ENCODE measurements at places on chromosomes 7 and 10. TPM values are rescaled to one million over a fixed set of nuclear protein-coding genes. Genes with fewer than 3 reads are reported as not detected.

The ANKRD26 gene
- 15.8 TPM for total RNA-seq

The UNC5B gene
- 13.0 TPM for total RNA-seq

DNA sequence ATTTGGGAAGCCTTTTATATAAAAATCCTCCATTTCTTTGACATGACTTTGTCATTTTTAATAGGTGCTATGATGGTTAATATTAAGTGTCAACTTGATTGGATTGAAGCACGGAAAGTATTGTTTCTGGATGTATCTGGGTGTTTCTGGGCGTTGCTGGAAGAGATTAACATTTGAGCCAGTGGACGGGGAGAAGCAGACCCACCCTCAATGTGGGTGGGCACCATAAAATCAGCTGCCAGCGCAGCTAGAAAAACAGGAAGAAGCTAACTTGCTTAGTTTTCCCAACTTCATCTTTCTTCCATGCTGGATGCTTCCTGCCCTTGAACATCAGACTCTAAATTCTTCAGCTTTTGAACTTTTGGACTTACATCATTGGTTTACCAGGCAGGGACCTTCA, 1003.0 kb downstream of the SORCS3 start:
- no peaks in the 10 kb centered on the region for H3K36me3 ChIP-seq
- no peak overlapping the region for H3K4me3 ChIP-seq
- no peak overlapping the region for H3K27ac ChIP-seq
- no peaks in the 10 kb centered on the region for H3K27me3 ChIP-seq
- H3K4me1 ChIP-seq: no peaks in the 10 kb centered on the region

The TMEM270 gene
- not detected for total RNA-seq

The CALHM3 gene
- total RNA-seq: not detected

DNA sequence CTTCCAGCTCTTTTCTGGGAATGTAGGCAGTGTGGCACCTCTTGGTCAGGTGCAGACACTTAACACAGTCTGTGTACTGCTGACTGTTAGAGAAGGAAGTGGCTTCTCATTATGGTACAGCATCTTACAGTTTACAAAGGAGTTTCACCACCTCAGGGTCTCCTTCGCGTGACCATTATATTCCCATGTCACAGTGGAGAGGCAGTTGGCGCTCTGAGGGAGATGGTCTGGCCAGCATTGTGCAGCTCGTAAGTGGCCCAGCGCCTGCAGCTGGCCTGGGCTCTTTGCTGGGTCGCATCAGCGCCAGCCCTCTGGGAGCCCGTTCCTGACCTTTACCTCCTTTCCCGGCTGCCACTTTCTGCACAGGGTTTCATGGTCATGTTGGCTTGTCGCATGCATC, 15.4 kb downstream of the TSPAN15 start:
- no peaks in the 10 kb centered on the region for H3K4me1 ChIP-seq
- H3K36me3 ChIP-seq: no peaks in the 10 kb centered on the region
- no peak overlapping the region for H3K27ac ChIP-seq
- no peaks in the 10 kb centered on the region for H3K27me3 ChIP-seq

- no peak overlapping the region for H3K27ac ChIP-seq
- DNase-seq: no peak
- no peaks in the 10 kb centered on the region for H3K27me3 ChIP-seq
- H3K4me1 ChIP-seq: no peaks in the 10 kb centered on the region
- no peak overlapping the region for H3K4me3 ChIP-seq
Measured at GRCh38 chr10:73017955-73018480, 63.4 kb upstream of the PLA2G12B start.

The SPAM1 gene
- total RNA-seq: not detected

DNA sequence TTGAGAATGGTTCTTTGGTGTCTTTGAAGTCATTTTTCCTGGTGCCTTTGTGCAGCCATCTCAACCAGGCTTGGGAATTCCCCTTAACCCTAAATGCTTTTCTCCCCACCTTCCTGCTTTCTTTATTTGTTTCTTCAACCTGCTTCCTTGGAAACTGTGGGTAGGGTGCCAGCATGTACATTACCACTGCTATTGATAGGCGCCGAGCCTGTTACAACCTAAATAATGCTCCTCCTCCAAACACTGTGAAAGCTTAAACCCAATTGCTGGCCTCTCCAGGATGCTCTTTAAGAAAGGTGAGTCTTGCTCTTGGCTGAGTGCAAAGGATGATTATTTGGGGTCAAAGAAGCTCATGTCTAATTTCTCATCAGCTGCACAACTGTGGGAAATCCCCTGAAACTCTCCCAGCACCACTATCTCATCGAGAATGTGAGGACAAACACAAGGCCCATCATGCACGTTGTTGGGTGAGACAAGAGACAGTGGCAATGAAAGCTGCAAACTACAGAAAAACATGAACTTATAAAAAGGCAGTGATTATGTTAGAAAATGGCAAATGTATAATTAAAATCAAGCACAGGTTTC, 285.5 kb upstream of the IGFBP3 start:
- H3K4me1 ChIP-seq: no peaks in the 10 kb centered on the region
- no peak overlapping the region for H3K4me3 ChIP-seq
- no peaks in the 10 kb centered on the region for H3K27me3 ChIP-seq
- no peak for DNase-seq

GRCh38 chr7:76060842-76061241, 12.9 kb downstream of the MDH2 start:
- no peak overlapping the region for H3K27ac ChIP-seq
- H3K4me3 ChIP-seq: no peak overlapping the region
- H3K4me1 ChIP-seq: no peaks in the 10 kb centered on the region
- no peaks in the 10 kb centered on the region for H3K27me3 ChIP-seq
- H3K36me3 ChIP-seq: peaks cover 9% of the 10 kb centered on the region
- DNase-seq: no peak

The EBF3 gene
- total RNA-seq: 8.4 TPM

DNA sequence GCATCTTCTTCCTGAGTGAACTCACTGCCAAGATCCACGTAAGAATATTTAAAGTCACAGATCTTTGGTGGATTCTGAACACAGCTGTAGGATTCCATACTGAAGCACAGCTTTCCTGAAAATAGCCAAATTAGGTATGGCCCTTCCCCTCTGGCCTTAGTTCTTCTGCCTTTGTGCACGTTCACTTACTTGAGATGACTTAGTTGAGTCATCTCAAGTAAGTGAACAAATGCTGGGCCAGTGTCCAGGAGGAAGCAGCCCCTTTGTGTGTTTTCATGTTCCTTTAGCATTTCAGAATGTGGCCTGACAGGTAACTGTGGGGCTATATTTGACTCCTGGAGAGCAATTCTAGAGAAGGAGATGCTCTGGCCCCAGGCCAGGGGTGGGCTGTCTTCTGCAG, 51.5 kb downstream of the CCNY start:
- H3K27me3 ChIP-seq: no peaks in the 10 kb centered on the region
- H3K4me3 ChIP-seq: no peak overlapping the region
- DNase-seq: no peak
- H3K27ac ChIP-seq: no peak overlapping the region
- H3K4me1 ChIP-seq: peaks cover 1% of the 10 kb centered on the region

- DNase-seq: no peak
- no peaks in the 10 kb centered on the region for H3K4me1 ChIP-seq
- no peaks in the 10 kb centered on the region for H3K36me3 ChIP-seq
- no peak overlapping the region for H3K4me3 ChIP-seq
- no peaks in the 10 kb centered on the region for H3K27me3 ChIP-seq
- H3K27ac ChIP-seq: no peak overlapping the region
Measured at GRCh38 chr7:30671793-30672465, 10.3 kb downstream of the CRHR2 start.

DNA sequence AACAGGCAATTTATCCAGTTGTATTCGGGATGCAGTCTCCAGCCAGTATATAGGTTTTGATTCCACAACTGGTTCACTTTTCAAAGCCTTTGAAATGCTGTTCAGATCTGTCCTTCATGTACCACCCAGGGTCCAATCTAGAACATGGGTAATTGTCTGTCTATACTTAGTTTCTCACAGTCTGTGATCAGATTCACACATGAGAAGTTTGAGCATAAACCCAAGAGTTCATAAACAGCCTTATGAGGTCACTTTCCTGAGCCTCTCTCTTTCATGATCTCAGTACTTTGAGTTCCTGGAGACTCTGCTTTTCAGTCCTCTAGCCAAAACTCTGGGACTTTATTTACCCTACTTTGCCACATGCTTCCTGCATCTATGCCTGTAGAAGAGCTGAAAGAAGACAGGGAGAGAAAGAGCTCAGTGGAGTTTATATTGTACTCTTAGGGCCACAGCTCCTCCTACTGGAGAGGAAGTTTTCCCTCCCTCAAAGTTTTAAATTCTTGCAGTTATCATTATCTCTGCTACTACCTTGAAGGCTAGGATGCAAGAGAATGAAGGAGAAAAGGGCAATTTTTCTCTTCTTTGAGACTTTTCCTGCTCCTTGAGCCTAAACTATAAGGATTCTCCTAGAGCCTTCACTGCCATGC, 172.0 kb downstream of the ZEB1 start:
- H3K27ac ChIP-seq: no peak overlapping the region
- H3K36me3 ChIP-seq: no peaks in the 10 kb centered on the region
- no peak for DNase-seq
- H3K27me3 ChIP-seq: no peaks in the 10 kb centered on the region

DNA sequence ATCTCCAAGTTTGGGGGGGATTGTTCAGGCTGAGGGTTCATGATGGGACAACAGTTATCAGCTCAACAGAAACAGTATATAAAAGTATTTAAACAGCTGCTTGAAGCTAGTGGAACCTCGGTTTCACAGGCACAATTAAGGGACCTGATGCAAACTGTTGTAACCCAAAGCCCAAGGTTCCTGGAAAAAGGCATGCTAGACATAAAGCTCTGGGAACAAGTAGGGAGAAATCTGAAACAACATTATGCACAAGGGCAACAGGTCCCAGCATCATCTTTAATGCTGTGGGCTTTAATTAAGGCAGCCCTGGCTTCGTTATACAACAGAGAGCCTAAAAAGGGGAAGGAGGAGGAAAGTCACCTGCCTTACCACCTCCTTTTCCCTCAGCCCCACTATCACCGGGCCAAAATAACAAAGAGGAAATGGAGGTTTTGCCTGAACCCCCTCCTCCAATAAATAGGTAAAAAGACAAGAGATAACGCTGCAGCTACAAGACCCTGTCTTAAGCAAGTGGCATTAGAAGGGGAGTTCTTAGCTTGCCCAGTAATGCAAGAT, 83.2 kb upstream of the GPR22 start:
- DNase-seq: no peak
- H3K4me3 ChIP-seq: no peak overlapping the region
- H3K4me1 ChIP-seq: no peaks in the 10 kb centered on the region
- peak overlapping the region; percentile 92 for H3K27ac ChIP-seq

DNA sequence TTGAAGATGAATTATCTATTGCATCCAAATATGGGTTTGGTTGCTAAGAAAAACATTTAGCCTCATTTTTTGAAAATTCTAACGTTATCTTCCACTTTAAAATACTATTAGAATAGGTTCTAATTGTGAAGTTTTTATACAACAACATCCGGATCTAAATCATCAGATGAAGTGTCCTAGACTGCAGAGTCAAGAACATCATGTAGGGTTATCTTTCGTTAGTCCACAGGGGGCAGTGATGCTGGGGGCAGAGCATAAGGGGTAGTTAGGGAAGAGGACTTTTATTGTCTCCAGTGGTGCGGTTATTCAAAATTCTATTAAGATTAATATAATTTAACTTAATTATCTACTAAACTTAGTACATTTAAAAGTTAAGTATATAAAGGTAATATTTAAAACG, 990.6 kb upstream of the PHF14 start:
- H3K36me3 ChIP-seq: no peaks in the 10 kb centered on the region
- no peaks in the 10 kb centered on the region for H3K27me3 ChIP-seq
- no peak for DNase-seq

GRCh38 chr10:106278383-106278782, 886.1 kb downstream of the SORCS1 start:
- H3K4me3 ChIP-seq: no peak overlapping the region
- no peak overlapping the region for H3K27ac ChIP-seq
- no peak for DNase-seq
- H3K4me1 ChIP-seq: no peaks in the 10 kb centered on the region
- no peaks in the 10 kb centered on the region for H3K27me3 ChIP-seq

- no peak overlapping the region for H3K4me3 ChIP-seq
- DNase-seq: no peak
- no peaks in the 10 kb centered on the region for H3K27me3 ChIP-seq
- H3K4me1 ChIP-seq: no peaks in the 10 kb centered on the region
- H3K36me3 ChIP-seq: no peaks in the 10 kb centered on the region
Measured at GRCh38 chr10:37434091-37434490, 308.7 kb downstream of the ANKRD30A start.

The HYAL4 gene
- not detected for total RNA-seq

The CYP3A7 gene
- total RNA-seq: not detected

- no peak for DNase-seq
- no peak overlapping the region for H3K4me3 ChIP-seq
- no peaks in the 10 kb centered on the region for H3K36me3 ChIP-seq
- H3K27ac ChIP-seq: no peak overlapping the region
- H3K27me3 ChIP-seq: no peaks in the 10 kb centered on the region
Measured at GRCh38 chr7:137791930-137792329, 54.8 kb downstream of the DGKI start.

DNA sequence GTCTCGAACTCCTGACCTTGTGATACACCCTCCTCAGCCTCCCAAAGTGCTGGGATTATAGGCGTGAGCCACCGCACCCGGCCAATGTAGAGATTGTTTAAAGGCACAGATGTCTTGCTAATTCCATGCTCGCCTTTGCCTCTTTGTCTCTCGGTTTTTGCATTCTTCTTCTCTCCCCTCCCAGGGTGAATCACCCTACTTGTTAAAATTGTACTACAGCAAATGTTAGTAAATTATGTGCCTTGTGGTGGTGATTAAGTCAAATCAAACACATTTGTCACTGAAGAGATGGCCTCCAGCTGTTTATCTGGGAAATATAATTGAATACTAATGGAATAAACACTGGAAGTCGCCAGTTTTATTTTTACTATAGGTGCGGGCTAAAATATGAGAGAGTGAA, 384.4 kb upstream of the AUTS2 start:
- H3K4me3 ChIP-seq: no peak overlapping the region
- peaks cover 2% of the 10 kb centered on the region for H3K4me1 ChIP-seq
- H3K36me3 ChIP-seq: no peaks in the 10 kb centered on the region
- H3K27me3 ChIP-seq: no peaks in the 10 kb centered on the region
- DNase-seq: no peak

The HOXA4 gene
- total RNA-seq: 5.6 TPM

The STAM gene
- total RNA-seq: 21.8 TPM

DNA sequence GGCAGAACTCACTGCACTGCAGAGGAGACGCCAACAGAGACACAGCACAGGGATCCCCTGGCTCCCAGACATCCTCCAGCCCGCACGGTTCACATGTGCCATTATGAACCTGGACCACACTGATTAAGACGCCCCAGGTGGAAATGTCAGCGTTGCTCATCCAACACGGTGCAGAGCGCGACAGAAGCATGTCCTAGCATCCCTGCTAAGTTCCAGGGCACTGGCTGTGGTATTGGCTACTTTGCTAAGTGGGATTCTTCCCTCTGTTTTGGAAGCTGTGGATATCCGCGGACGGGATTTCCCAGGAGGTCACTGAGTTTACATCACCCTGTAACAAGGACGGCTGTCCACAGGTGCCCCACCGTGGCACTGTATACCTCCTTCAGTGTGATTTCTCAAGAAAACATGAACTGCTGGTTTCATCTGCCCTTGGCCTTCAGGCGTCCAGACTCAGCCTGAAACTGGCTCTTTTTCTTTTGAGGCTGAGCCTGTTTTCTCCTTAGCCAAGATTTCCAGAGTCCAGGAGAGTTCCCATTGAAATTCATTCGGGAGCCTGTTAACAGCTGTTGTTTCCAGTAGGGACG, 324.0 kb downstream of the WDR37 start:
- H3K27me3 ChIP-seq: no peaks in the 10 kb centered on the region
- H3K36me3 ChIP-seq: no peaks in the 10 kb centered on the region
- DNase-seq: no peak
- no peak overlapping the region for H3K27ac ChIP-seq

Measured in aorta (tissue), 5 donors.